Activated CD4-positive, alpha-beta T cell treated with anti-CD3 and anti-CD28 coated beads, Interleukin-2, amount 50 U/mL, for 4 hours (primary cell): ENCODE measurements at places on chromosomes 4 and X.
A peak's percentile ranks its signal among the peaks of the same experiment; 100 is the strongest.

DNA sequence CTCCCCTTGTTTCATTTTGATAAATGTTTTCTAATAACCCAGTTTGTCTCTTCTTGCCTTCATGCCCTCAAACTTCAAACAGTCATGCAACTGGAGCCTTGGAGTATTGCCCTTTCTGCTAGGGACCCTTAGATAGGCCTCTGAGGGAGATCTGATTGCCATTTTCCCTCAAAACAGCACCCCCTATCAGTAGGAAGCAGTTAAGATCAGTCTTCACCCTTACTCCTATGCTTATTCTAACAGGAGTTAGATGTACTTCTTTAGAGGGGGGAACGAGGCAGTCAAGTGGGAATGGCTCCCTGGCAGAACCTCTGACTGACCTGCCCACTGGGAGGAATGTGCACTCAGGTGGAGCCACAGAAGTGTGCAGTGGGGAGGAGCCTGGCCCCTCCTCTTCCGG, 74.1 kb downstream of the FAM47A start:
- DNase-seq: no peak

DNA sequence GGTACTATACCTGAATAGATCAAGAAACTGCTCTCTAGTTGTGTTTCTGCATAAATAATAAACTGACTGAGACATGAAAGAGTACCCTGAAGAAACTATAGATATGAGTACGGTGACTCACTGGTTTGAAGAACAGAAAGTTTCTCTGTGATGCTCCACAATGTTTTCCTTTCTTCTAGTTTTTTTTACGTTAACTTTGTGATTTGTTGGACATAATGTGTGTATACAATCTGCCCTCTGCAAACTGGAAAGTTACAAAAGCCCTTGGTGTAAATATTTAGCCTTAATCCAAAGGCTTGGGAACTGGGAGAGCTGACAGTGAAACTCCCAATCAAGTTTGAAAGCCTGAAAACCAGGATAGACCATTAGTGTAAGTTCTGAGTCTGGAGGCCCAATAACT, 31.6 kb upstream of the PAPSS1 start:
- DNase-seq: no peak

- no peak for DNase-seq
These were observed 136.7 kb upstream of the C1QTNF7 start for GRCh38 chr4:15291122-15291521.

GRCh38 chr4:111011458-111011857, 388.6 kb upstream of the PITX2 start:
- no peak for DNase-seq

GRCh38 chr4:84948056-84948455, 18.4 kb downstream of the WDFY3 start:
- no peak for DNase-seq

DNA sequence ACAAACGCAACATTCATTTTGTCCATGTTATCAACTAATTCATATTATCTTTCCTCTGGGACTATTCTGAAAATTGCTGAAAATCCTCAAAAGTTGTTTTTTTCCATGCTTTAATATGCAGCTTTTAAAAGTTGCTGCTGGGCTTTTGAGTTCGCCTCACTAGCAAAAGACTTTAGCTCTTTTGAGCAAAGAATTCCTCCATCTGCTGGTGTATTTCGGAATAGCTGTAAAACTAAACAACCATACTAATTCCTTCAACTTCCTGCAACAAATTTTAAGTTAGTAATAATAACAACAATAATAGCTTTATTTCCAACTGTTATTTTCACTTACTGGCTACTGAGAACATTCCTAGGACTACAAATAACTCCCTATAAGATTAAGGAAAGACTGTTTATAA, 124.5 kb upstream of the PLAC1 start:
- DNase-seq: no peak

DNA sequence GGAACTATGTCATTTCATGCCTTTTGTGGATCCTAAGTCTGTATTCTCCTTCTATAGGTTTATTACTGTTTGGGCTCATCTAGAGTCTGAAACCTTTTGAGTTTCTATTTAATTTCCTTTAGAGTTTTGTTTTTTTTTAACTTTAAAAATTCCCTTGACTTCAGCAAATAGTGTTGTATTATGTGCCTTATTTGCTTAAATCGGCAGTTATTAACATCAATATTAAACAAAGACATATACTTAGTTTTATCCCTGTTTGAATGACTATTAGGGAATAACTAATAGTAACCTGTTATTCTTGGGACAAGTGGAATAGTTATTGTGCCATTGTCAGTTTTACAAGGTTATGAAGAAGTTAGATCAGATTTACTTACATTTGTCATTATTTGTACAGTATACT, 112.8 kb upstream of the NUDT6 start:
- DNase-seq: no peak

DNA sequence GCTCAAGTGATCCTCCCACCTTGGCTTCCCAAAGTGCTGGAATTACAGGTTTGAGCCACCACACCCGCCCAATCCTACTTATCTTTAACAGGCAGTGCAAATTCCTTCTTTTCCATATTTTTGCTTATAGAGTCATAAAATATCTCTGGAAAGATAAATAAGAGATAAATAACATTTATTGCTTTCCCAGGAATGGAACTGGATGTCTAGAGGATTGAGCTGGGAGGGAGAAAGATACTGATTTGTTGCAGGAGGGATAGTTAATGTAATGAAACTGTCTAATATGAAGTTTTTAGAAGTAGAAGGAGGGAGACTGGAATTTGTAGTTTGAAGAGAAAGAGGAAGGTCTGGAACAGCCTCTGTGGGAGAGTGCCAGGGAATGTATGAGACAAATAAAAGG, 20.2 kb downstream of the ITGB1BP2 start:
- DNase-seq: no peak

DNA sequence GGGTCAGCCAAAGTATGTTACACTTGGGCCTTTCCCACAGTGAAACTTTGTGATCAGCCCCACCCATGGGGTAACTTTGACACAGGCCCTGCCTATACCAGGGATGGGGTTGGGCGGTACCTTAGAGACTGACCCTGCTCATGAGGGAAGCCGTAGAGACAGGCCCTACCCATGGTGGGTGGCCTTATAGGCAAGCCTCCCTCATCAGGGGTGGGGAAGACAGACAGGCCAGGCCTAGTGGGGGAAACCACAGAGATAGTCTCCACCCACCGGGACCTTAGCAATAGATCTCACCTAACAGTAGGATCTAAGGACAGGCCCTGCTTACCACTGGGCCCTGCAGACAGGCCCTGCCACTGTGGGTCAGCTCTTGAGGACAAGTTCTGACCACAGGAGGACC, 6.8 kb downstream of the PLP2 start:
- DNase-seq: no peak

DNA sequence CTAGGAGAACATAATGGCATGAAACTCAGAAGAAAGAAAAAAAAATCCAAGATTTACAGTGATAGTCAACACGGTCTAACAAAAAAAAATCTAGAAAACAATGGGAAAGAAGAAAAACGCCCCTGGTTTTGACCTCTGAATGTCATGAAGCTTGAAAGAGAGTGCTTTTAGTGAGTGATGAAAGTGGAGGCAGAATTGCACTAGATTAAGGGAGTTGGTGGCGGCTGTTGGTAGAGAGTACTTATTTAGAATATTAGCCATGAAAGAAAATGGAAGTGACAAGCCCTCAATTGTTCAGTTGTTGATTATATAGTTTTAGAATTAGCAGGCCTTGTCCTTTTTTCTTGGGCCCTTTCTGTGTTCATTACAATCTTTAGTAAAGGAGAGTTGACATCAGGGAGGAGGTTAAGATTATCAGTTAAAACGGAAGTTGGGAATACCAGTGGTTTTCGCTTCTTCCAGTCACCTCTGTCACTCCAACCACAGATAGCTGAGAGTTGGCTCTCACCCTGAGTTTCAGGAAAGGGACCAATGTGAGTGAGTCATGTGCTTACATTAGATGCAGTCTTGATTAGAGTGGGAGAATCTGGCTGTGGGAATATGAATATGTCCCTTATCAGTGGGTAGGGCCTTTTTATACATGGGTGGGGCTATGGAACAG, 29.7 kb downstream of the EREG start:
- no peak for DNase-seq

DNA sequence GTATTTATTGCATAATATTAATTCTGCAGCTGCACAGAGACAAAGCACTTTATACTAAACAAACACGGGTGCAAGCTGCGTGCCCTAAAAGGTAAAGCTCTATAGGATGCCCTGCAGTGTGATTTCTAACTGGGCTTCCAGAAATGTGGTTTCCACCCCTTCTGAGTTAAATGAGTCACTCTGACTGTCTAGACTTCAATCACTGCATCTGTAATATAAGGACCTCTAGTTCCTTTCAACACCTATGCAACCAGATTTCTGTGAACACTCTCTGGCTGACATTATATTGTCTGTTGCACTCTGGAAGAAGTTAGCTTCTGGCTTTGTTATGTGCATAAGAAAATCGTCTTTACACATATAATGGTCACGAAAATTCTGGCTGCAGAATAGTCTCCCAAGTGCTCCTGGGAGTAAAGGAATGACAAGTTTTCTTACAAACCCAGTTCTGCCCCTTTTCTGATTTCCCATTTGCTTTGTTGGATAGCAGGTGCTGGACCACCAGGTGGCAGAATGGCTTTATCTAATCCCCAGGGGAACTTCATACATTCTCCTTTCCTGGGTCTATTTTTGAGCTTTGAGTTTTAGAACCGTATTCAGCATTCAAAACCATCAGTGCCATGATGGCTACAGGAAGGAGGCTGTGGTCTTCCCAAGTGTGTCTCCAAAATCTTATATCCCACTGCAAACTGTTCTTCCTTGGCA, 842.2 kb downstream of the STIM2 start:
- no peak for DNase-seq

- DNase-seq: peak; percentile 19
These were observed 73.0 kb downstream of the AFF1 start for GRCh38 chr4:87007528-87008446.

GRCh38 chr4:22672944-22673343, 19.8 kb upstream of the GBA3 start:
- no peak for DNase-seq

GRCh38 chrX:113644426-113644825, 803.8 kb upstream of the AMOT start:
- no peak for DNase-seq

DNA sequence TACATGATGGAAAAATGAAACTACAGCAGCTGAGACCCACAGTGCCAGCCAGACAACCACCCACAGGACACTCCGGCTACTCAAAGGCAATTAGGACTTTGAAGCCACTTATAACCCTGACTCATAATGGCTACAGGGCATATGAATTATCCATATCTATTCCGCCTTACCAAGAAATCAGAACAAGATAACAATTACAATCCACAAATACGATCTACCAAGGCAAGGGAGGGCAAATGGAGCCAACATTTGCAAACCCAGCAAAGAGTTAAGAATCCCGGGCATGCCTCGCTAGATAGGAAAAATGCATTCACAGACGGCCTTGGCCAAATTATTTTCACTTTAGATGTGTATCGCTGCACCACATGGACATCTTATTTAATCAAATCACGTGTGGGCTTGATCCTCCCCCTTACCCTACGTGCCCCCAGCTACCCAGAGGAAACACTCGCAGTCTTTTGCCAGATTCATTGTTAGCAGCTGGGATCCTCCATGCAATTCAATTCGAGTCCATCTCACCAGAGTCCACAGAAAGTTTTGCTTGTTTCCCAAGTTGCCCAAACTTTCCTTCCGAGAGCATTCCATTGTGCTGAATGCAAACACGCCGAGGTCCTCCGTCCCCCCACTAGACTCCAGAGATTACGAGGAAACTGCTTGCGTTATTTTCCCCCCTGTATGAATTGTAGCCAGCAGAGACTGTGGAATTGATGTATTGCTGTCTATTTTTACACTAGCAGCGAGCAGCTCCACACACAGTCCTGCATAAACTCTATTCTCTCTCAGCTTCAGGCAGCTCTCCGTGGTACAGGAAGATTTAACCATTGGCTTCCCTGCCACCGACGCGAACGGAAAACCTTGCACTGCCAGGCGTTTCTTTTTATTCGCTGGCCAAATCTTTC, 1.2 kb downstream of the PPARGC1A start:
- no peak for DNase-seq

DNA sequence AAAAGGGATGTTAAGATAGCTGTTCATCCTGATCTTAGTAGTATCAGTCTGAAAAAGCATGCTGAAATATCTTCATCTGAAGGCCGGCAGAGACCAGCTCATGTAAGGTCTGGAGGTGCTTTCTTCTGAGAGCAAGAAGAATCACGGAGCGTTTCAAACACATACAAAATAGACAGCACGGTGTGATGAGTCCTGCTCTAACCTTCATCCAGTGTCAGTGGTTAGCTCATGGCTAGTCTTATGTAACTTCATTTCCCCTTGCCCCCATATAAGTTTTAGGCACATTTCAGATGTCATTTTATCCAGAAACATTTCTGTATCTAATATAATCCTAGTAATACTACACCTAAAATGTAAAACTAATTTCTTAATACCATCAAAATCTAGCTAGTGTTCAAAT, 27.8 kb downstream of the ADD1 start:
- DNase-seq: no peak

DNA sequence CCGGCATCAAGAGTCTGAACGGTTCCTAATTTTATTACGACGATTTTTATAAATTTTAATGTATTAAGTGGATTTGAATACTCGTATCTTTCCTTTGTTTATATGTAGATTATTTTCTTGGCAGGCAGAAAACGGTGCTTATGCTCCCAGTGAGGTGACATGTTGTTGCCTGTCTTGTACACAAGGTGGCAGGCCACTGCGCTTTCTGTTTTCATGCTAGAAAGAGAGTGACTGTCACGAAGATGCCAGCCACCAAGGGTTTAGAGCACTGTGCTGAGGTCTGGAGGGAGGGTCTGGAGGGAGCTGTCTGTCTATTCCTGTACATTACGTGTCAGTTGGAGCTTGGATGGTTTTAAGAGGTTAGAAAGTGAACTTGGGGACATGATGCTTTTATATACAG, 87.7 kb downstream of the SHROOM2 start:
- peak; percentile 15 for DNase-seq

DNA sequence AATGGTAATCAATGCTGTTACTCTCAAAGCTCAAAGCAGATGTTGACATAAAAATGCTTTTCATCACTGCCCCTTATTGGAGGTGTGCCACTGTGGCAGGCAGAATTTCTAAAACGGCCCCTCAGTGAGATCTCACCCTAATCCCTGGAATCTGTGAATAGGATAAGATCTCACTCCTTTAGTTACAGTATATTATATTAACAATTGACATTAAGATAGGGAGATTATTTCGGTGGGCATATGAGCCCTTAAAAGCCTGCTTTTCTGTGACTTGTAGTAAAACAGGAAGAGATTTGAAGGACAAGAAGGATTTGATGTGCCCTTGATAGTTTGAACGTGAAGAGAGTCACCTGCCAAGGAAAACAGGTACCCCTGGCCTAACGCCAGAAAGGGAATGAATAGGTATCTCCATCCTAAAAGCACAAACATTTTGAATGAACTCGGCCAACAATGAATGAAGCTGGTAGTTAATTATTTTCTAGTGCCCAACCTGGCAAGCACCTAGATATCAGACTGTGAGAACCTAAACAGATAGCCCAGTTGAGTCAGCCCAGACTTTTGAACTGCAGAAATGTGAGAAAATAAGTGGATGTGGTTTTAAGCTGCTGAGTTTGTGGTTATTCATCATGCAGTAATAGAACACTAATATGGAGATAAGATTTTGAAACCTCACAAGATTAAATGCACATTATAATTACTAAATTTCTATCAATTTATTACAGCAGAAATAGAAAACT, 881.6 kb downstream of the PCDH18 start:
- DNase-seq: no peak

- no peak for DNase-seq
These were observed 28.3 kb downstream of the FAT1 start for GRCh38 chr4:186695392-186695791.

- no peak for DNase-seq
These were observed 150.0 kb downstream of the SPRY1 start for GRCh38 chr4:123546573-123547060.
